ENCODE measurements at places on chromosomes 3 and 15.

- no peak for DNase-seq
These were observed 296.2 kb downstream of the KBTBD8 start for GRCh38 chr3:67294341-67294740.

- DNase-seq, result no peak
These were observed 186.7 kb upstream of the CDIN1 start for GRCh38 chr15:36392676-36393266.

DNA sequence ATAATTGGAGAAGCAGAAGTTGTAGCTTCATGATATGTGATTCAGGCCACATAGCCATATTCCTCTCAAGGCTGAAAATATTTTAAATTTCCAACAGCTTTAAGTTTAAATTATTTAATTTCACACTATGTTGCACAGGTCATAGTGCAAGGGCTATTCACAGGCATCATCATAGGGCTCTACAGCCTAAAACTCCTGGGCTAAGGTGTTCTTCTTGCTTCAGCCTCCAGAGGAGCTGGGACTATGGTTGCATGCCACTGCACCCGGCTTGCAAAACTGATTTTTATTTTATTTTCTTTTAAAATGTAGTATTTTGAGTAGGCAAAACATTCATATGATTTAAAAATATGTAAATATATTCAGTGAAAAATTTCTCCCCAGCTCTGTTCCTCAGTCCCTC lies 6.0 kb upstream of the CEP97 start:
- DNase-seq, result no peak

GRCh38 chr15:39919748-39920509 lies at the start of gene GPR176:
TSS of gene GPR176 (minus strand) at chr15:39920266. CDS start at chr15:39920026, 240 bp downstream.
- peak; percentile 28 for DNase-seq

DNA sequence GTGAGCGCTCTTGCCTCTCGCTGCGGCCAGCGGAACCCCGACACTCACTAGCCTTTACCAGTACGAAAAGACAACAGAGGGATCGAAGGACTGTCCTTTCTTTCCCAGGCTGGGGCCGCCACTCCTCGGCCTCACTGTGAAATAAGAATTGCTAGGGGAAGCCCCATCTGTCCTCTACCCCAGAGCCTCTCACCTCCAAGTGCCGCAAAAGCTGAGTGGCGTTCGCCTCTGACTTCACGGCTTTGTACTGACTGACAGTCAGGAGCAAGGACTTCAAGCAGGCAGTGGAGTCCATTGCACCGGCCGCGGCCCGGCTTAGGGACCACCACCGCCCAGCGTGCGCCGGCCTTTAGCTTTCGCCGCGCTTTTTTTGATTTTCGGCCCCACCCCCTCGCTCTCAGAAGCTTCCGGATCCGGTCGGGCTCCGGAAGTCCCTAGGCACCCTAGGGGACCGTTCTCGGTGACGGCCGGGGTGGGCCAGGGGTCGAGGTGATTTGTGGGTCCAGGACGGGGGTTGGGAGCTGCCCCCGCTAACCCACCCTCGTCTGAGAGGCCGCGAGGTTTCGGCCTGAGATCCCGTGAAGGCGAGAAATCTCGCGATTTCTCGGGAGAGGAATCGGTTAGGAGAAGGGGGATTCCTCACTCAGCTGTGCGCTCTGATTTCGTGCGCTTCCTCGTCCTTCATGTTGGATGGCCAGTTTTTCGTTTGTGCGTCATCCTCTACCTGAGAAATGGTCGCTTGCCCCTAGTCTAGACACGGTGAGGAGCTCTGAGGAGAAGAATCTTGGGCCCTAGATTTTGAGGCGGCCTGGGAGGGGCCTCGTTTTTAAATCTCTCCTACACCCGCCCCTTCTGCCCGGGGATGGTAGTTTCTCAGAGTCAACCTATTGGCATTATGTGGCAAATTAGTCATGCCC lies at the start of the genes CIP2A and DZIP3:
TSS of gene CIP2A (minus strand) at position 358 of the 917 bp plus-strand sequence. CDS start at position 295, 63 bp downstream.
TSS of gene DZIP3 (plus strand) at position 642 of the 917 bp plus-strand sequence. CDS start 15,685 bp downstream, outside the sequence.
- DNase-seq, result peak; percentile 50
